Stimulated activated CD4-positive, alpha-beta T cell treated with anti-CD3 and anti-CD28 coated beads, Interleukin-1b, Interleukin-23, amount 100 ng/mL, for 1 hour (primary cell): ENCODE measurements at places on chromosomes 5 and 9.

DNA sequence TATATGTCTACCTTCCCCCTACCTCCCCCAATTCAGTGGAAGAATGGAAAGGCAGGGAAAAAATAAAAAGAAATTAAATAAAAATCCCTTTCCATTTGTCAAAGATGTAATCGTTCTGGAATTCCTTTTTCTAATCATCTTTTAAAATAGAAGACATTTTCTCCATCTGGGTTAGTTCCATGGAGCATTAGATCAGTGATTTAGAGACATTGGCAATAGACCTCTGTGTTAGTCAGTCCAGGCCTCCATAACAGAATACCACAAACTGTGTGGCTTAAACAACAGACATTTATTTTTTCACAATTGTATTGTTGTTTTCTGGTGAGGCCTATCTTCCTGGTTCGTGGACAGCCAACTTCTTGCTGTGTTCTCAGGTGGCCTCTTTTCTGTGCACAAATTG, 516.6 kb upstream of the DAB2 start:
- no peak for DNase-seq

- DNase-seq, result no peak
Observed at GRCh38 chr5:80884929-80885328, 75.2 kb upstream of the RASGRF2 start.

DNA sequence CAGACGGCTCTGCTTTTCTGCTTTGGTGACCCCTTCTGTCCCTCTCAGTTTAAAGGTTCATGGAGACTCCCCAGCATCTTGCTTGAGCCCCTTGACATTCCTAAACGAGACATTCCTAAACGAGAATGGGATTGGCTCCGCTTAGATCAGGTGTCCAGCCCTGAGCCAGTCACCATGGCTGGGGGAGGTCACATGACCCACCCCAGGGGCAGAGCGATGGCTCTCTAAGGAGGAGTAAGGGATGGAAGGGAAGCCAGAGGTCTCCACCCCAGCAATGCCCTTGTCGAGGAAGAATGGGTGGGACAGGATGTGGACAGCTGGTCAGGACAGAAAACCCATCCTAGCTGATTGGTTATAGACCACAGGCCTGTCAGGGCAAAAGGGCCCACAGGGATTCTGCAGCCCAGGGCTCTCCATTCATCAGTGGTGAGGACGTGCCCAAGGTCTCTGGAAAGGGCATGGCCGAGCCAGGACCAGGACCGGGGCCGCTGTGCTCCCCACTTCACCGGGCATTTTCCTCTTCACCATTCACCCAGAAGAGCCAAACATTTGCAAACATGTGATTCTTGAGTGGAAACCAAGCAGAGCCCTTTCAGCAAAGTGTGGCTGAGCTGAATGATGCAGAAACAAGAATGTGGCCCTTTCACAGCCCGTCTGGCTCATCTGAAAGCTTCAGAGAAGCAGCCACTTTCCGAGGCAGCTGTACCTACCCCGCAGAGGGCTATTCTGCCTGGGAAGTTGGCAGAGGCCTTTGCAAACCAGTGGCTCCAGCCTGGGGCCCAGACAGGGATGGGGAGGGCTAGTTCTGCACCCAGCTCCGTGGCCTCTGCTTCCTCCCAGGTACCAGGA, 19.8 kb upstream of the AIF1L start:
- DNase-seq, result no peak

GRCh38 chr9:76452839-76453238, 6.1 kb upstream of the GCNT1 start:
- no peak for DNase-seq

- DNase-seq, result no peak
Observed at GRCh38 chr9:114432323-114433067, 44.7 kb upstream of the AKNA start.

GRCh38 chr5:105581988-105582690, 2019.5 kb upstream of the NUDT12 start:
- no peak for DNase-seq

DNA sequence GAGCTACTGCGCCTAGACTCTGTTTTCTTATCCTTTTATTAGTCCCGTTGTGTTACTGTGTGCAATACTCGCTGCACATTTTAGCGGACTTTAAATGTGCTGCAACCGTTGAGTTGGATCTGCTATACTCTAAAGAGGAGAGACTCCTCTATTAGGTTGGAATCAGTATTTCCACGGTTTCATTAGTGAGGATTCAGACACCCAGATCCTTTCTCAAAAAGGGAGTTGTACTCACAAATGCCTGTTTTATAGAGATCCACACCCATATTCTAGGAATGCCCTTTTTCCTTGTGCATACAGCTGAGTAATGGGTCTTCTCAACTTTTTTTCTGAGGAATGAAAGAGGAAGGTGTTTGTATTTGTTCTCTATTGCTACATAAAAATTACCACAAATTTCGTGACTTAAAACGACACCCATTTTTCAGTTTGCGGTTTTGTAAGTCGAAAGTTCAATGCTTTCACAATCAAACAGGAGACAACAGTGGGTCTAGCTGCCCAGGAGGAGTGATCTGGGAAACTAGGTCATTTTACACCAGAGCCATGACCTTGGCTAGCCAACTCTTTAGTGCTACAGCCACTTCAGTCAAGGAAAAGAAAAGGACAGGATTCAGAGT, 52.8 kb upstream of the SLC44A1 start:
- DNase-seq, result no peak

DNA sequence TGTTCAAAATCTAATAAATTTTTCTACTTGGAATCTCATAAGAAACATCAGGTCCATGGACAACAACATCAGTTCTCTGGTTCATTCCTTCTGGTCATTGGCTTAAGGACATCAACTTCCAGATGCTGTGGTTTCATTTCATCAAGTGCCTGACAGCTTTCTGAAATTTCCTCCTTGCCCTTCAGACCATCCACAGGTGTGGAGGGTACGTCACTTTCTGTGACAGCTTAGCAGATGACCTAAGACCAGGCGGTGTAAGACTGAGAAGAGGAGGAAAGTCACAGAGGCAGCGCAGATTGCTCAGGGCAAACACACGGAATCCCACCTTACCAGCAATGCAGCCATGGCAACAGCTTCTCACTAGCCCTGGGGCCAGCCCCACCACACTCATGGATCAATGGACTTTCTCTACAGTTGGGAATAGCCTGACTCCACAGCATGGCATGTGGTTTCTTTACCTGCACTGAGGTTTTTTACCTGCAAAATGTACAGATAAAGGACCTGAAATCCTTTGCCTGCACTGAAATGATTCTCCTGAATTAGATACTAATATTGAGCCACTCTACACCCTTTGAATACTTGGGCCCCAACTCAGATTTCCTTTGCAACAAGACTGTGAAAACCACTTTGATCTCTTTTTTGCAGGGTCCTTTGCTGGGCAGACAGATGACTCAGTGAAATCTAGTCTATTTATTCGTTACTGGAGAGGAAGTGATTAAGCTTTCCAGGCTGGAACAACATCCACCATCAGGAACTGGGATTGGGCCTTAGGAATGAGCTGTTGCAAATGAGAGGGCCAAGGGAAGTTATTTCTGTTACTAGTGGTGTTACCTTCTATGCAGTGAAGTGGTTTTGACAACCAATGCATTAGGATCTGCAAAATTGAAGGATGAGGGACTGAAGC, 26.9 kb downstream of the TICAM2 start:
- no peak for DNase-seq

DNA sequence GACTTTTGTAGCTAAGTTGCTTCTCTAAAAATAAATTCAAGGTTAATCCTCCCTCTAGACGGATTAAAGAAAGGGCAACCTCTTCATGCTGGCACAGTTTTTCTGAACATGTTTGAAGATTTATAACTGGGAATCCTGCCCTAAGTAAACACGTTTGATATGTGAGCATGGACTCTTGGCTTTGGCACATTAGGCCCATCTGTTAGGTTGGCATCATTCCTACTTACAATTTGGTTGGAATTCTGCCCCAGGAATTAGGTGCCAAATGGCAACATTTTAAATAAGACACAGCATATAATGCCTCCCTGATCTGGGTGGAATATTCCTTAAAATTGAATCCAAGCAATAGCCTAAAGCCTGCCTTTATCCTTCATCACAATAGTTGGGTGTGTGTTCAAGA, 372.3 kb upstream of the CDH18 start:
- no peak for DNase-seq

DNA sequence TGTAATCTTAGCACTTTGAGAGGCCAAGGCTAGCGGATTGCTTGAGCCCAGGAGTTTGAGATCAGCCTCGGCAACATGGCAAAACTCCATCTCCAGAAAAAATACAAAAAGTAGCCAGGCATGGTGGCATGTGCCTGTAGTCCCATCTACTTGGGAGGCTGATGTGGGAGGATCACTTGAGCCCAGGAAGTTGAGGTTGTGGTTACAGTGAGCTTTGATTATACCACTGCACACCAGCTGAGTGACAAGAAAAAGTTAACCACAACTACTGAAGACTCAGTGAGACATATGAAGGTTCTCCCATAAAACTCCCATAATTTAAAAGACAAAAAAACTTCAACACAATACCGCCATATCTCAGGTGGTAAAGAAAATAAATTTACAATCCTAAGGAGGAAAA, 98.0 kb downstream of the NR6A1 start:
- no peak for DNase-seq

- no peak for DNase-seq
Observed at GRCh38 chr5:92887254-92887653, 693.8 kb downstream of the NR2F1-AS1 start.

DNA sequence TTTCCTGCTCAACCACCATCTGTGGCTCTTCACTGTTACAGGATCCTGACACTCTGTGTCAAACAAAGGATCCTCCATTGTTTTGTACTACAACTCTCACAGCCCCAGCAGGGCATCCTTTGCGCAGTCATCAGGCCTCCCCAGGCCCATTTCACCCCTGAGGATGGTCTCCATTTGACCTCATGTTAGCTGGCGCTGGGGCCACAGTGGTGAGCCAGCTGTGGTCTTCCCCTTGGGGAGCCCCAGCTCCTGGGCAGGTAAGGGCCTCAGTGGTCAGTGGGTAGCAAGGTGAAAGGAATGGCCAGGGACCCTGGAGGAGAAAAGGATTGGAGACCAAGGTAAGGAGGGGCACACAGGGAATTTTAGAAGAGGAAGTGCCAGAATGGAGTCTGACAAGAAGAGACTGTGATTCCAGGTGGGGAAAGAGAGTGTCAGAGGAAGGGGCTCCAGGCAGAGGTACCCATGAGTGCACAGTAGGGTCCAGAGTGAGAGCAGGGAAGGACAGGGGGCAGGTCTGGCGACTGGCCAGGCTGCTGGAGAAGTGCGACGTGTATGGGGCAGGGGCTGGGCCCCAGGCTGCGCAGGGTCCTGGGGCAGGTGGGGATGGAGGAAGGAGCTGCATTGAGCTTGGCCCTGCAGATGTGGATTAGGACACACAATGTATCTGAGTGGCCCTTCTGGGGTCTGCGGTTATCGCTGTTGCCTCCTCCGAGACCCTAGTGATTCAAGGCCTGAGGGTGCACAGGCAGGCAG, 109.9 kb downstream of the PHF2 start:
- DNase-seq, result no peak

DNA sequence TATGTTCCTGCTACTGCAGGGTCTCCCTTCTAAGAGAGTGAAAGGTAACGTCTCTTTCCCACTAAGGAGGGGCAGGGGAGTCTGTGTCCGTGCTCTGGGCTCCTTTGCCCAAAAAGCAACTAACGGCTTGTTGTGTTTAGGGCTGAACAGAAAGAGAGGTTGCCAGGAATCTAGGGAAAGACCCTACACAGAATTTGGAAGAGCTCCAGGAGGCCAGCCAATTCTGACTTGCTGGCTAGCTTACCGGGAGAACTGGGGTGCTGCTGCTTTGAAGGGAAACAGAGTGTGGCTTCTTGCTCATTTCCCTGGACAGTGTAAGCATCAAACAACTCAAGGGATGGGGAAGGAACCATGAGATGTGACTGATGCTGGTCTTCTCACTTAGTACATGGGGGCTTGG, 176.1 kb downstream of the GADD45G start:
- no peak for DNase-seq

DNA sequence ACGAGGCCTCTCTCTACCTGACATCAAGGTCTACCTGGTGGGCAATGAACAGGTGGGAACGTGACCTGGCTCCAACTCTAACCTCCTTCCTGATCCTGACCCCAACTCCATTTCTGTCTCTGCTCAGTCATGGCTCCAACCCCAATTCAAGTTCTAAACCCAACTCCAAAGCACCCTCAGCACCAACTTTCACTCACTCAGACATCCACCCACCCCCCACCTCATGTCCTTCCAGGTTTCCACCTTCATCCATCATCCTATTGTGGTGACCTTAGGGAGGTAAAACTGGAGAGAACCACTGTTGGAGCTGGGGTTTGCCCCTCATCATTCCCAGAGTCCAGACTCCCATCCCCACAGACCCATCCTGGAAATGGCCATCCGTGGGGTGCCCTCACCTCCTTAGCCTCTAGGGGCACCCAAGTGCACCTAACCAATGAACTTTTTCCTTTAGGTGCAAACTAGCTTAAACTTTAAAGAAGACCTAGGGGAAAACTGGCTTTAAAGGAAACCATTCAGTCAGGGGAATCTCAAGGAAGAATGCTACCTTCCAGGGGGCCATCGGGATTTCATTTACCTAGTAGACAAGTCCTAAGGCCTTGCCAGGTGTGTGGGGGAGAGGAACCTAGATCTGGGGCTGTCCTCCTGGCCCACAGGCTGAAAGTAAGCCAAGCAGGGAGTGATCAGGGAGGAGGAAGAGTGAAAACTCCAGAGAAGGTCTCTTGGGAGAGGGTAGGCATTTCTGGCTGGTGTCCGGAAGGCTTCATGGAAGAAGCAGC, 11.3 kb downstream of the RGS14 start:
- DNase-seq, result no peak

DNA sequence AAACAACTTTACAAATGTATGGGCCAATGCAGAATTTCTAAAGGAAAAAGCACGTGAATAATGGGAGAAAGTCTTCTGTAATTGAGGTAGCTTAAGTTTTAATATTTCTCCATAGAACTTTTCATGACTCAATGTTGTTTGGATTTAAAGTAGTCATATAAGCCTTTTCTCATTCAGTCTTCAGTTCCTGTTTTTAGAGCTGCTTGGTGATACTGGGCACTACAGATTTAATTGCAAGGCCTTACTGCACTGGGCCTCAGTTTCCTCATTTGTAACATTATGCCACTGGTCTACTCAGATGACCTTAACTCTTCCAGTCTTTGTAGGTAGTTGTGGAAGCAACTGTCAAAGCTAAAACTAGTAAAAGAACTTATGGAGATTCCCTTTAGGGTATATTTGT, 60.4 kb downstream of the WDR41 start:
- no peak for DNase-seq

GRCh38 chr5:598564-598890, 13.6 kb upstream of the CEP72 start:
- no peak for DNase-seq

GRCh38 chr5:114435885-114436299, 74.0 kb downstream of the KCNN2 start:
- DNase-seq, result no peak

- no peak for DNase-seq
Observed at GRCh38 chr5:109868737-109869136, 179.0 kb downstream of the MAN2A1 start.

GRCh38 chr9:7369384-7369821, 430.2 kb downstream of the DMAC1 start:
- no peak for DNase-seq
